ENCODE measurements at places on chromosomes 3 and 15.
A peak's percentile ranks its signal among the peaks of the same experiment; 100 is the strongest.

- DNase-seq: no peak
Measured at GRCh38 chr3:175805825-175806224, 946.7 kb downstream of the NAALADL2 start.

DNA sequence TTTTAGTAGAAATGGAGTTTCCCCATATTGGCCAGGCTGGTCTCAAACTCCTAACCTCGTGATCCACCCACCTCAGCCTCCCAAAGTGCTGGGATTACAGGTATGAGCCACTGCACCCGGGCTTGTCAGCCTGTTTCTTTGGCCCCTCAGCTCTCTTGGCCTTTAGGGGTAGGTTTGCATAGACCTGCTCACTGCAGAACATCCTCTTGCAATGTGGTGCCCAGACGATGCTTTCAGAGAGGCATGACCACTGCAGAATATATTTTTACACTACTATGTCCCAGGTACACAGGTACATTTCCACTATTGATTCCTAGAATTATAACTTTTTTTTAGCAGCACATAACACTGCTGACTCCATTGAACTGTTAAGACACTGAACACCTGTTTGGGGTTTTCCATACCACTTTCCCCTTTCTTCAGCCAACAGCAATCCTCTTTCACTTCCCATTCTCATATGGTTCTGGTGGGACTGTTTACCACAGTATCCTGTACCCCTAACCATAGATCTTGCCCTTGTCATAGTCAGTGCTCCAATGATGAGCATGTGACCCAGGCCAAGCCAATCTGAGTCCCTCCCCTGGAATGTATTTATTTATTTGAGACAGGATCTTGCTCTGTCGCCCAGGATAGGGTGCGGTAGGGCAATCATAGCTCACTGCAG is 21.1 kb downstream of the CCDC32 start:
- DNase-seq: no peak

DNA sequence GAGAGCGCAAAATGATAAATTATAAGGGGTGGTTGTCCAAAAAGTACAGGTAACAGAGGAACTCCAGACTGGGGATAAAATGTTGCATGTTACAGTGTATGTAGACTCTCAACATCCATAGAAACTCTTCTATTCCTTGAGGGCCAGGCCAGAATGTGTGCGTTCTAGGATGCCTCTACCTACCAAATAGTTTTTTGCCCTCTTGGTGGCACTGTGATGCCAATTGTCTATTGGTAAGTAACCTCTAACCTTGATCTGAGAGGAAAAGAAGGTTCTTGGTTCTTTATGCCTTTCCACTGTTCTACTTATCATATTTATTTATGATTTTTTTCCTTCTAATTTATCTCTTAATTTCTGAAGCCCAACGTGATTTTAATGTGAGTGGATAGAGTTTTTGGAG is 424.6 kb downstream of the GRM7 start:
- DNase-seq: no peak

GRCh38 chr3:119343719-119344118 is 49.5 kb downstream of the ARHGAP31 start:
- DNase-seq: no peak

GRCh38 chr3:157175691-157176507 is 16.0 kb upstream of the CCNL1 start:
- peak; percentile 58 for DNase-seq

Data from GM23248 (cell line).